Hair follicle dermal papilla cell (primary cell): ENCODE measurements at places on chromosomes 2 and 18. TPM values are rescaled to one million over a fixed set of nuclear protein-coding genes. Genes with fewer than 3 reads are reported as not detected.

ALLC gene
- not detected in 2 replicates for total RNA-seq

SLC5A7 gene
- total RNA-seq = not detected in 2 replicates

PSMA8 gene
- total RNA-seq = not detected in 2 replicates

TCF23 gene
- not detected in 2 replicates for total RNA-seq

AKAIN1 gene
- not detected in 2 replicates for total RNA-seq

ZNF512 gene
- total RNA-seq = 34.4 and 38.7 TPM in 2 replicates

ANKRD53 gene
- 2.4 and 2.7 TPM in 2 replicates for total RNA-seq

TMEFF2 gene
- total RNA-seq = under 0.01 and 0.12 TPM in 2 replicates

C2orf81 gene
- 3.1 and 3.8 TPM in 2 replicates for total RNA-seq

SLC35F5 gene
- 169 and 192 TPM in 2 replicates for total RNA-seq

TPRKB gene
- total RNA-seq = 9.6 and 18.0 TPM in 2 replicates

GREB1L gene
- total RNA-seq = 0.73 and 1.1 TPM in 2 replicates

SKOR2 gene
- not detected in 2 replicates for total RNA-seq

KCNIP3 gene
- 25.6 and 26.0 TPM in 2 replicates for total RNA-seq

TPGS2 gene
- total RNA-seq = 166 and 202 TPM in 2 replicates
